ENCODE measurements at places on chromosomes 12 and 14. TPM values are rescaled to one million over a fixed set of nuclear protein-coding genes. Genes with fewer than 3 reads are reported as not detected.
A peak's percentile ranks its signal among the peaks of the same experiment; 100 is the strongest.

Gene FAM90A1
- not detected for total RNA-seq

Gene RPS6KA5
- 0.54 TPM for total RNA-seq

Gene YY1
- 70.0 TPM for total RNA-seq

DNA sequence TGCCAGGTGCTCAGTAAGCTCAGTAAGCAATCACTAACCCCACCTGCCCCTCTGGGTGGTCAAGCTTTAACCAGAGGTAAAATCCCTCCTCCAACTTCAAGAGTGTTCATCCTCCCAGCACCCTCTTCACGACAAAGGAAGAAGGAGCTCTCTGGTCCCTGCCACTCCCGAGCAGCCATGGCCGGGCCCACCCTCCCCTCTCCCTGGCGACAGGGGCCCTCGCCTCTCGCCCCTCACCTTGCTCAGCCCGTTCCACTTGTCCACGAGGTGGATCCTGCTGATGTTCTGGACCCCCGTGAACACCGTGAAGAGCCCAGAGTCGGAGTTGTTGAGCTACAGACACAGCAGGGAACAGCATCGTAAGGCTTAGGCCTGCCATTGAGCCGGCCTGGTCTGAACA is 52.0 kb downstream of the SCARB1 start:
- no peak overlapping the region for H3K4me3 ChIP-seq
- H3K4me1 ChIP-seq, result no peaks in the 10 kb centered on the region
- H3K27ac ChIP-seq, result no peak overlapping the region
- H3K36me3 ChIP-seq, result peaks cover 12% of the 10 kb centered on the region
- no peak for DNase-seq
- no peaks in the 10 kb centered on the region for H3K27me3 ChIP-seq

DNA sequence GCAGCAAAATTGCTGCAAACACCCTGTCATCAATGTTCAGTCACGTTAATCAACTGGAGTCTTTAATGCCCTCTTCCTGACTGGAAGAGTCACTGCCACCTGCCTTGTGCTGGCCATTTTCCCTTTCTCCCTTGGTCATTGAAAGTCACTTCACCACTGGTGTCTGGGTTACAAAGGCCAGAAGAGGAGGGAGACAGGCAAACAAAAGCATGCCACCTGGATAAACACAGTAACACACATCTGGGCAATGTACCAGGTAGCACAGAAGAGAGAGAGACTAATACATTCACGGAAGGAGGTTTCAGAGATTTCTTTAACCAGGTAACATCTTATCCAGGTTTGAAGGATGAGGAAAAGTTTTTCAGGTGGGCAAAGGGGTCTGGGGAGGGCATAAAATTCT is 32.7 kb downstream of the GPHB5 start:
- H3K36me3 ChIP-seq, result peaks cover 13% of the 10 kb centered on the region
- H3K4me1 ChIP-seq, result no peaks in the 10 kb centered on the region
- DNase-seq, result no peak
- H3K27ac ChIP-seq, result no peak overlapping the region

GRCh38 chr12:116141110-116141832 is 136.2 kb downstream of the MED13L start:
- peaks cover 90% of the 10 kb centered on the region for H3K4me1 ChIP-seq
- peaks cover 1% of the 10 kb centered on the region for H3K36me3 ChIP-seq
- no peak for DNase-seq
- peak overlapping the region; percentile 80 for H3K27ac ChIP-seq

Gene IAPP
- not detected for total RNA-seq

DNA sequence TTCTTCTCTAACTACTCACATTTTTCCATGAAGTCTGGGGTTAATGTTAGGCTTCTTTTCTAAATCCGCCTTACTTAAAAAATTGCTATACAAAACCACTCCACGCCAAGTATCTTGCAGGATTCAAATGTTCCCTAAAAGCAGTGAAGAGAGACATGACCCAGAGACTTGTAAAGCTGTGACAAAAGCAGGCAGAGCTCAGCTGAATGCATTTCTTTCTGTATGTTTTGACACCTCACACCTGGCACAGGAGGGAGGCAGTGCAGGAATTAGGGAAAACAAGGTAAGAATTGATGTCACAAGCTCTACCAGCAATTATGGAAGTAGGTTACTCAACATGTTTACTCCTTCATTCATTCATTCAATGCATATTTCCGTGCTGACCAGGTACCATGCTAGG is 295.0 kb downstream of the RPAP3 start:
- H3K27me3 ChIP-seq, result no peaks in the 10 kb centered on the region
- H3K4me3 ChIP-seq, result no peak overlapping the region
- no peak overlapping the region for H3K27ac ChIP-seq
- DNase-seq, result no peak

Gene TAS2R13
- 0.49 TPM for total RNA-seq

DNA sequence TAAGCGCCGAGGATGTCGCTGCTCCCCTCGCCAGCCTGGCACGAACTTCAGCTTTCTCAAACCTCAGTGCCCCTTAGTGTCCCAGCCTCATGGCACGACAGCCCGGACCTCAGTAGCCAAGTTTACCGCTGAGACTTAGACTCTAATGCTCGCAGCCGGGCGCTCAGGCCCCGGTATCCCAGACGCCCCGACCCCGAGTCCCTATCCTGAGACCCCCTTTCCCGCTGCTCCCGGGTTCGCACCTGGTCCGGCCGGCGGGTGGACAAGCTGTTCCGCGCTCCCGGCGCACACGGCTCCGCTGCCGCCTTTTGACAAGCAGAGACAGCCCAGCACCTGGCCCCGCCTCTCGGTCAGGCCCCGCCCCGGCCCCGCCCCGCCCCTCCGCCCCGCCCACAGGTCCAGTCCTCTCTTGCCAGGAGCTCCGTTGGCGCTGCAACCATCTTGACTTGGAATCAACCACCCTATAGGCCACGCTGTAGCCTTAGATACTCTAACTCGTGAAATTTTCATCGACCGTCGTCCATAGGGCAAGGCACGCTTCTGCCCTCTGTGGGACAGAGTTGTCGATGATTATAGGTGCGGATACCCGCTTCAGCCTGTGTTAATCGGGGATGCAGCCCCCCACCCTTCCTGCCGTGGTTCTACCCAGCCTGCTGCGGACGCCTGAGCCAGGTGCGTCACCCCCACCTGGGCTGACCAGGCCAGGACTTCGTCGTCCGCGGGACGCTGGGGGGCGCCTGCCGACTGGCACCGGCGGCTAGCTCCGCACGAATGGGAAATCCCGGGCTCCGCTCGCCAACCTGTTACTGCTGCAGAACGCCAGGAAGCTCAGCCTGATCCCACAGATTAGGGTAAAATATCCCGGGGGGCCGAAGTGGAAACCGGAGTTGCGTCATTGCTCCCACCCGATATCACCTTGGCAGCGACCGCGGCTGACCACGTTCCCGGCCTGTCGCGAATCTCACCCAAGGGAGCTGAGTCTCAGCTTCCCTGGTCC is at the start of gene VDR:
TSS of gene VDR (minus strand) at position 282 of the 997 bp plus-strand sequence. CDS start 25,881 bp downstream, outside the sequence.
- H3K4me3 ChIP-seq, result peak within 1 kb of the TSS; percentile 79
- no peak for DNase-seq

- H3K36me3 ChIP-seq, result no peaks in the 10 kb centered on the region
- H3K4me3 ChIP-seq, result peak overlapping the region; percentile 97
- no peak for DNase-seq
- H3K27me3 ChIP-seq, result no peaks in the 10 kb centered on the region
These were observed 1.7 kb downstream of the RALGAPA1 start for GRCh38 chr14:35807131-35807961.

GRCh38 chr12:69985656-69986055 is 160.6 kb downstream of the MYRFL start:
- no peaks in the 10 kb centered on the region for H3K27me3 ChIP-seq
- DNase-seq, result no peak
- H3K36me3 ChIP-seq, result no peaks in the 10 kb centered on the region
- H3K27ac ChIP-seq, result no peak overlapping the region
- H3K4me1 ChIP-seq, result peaks cover 4% of the 10 kb centered on the region

DNA sequence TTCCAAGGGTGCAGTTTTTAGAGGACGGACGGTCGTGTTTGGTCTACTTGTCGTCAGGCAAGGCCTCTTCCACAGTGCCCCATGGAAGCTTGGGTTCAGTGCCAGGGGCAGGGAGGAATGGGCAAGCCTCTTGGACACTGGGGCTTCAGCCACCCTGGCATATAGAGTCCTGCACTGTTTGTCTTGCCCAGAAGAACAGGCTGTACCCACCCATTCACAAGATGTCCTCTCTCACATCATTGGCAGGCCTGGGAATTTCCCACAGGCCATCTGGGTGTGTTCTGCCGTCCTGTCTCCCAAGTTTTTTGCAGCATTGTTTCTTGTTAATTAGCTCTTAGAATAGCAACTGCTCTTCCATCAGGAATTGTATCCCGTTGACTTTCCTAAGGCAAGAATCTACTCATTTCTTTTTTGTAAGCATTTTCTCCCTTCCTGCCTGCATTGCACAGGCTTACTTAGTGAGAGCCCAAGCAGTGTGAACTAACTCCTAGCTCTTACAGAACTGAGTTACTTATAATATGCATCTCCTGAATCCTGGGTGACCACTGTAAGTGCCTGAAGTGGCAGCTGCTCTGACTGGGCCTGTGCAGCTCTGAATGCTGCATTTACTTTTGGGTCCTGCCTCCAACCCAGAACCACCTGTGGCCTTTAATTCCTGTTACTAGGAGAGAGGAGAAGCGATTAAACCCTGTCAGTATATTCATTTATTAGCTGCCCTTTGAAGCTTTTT is 149.4 kb upstream of the HIF1A start:
- DNase-seq, result no peak
- H3K27ac ChIP-seq, result peak overlapping the region; percentile 10
- peaks cover 75% of the 10 kb centered on the region for H3K4me1 ChIP-seq

- peaks cover 91% of the 10 kb centered on the region for H3K4me1 ChIP-seq
- H3K27ac ChIP-seq, result peak overlapping the region; percentile 98
- H3K4me3 ChIP-seq, result no peak overlapping the region
- no peak for DNase-seq
- no peaks in the 10 kb centered on the region for H3K36me3 ChIP-seq
- no peaks in the 10 kb centered on the region for H3K27me3 ChIP-seq
These were observed 71.2 kb downstream of the IRF2BPL start for GRCh38 chr14:76957224-76957891.

GRCh38 chr12:67534681-67535080 is 113.9 kb upstream of the DYRK2 start:
- DNase-seq, result no peak
- no peaks in the 10 kb centered on the region for H3K36me3 ChIP-seq
- H3K4me1 ChIP-seq, result peaks cover 41% of the 10 kb centered on the region
- H3K27ac ChIP-seq, result peak overlapping the region; percentile 70

Gene CLEC1B
- total RNA-seq, result not detected

- no peak overlapping the region for H3K27ac ChIP-seq
- peaks cover 9% of the 10 kb centered on the region for H3K4me1 ChIP-seq
These were observed 168.1 kb upstream of the PELI2 start for GRCh38 chr14:55950135-55950534.

DNA sequence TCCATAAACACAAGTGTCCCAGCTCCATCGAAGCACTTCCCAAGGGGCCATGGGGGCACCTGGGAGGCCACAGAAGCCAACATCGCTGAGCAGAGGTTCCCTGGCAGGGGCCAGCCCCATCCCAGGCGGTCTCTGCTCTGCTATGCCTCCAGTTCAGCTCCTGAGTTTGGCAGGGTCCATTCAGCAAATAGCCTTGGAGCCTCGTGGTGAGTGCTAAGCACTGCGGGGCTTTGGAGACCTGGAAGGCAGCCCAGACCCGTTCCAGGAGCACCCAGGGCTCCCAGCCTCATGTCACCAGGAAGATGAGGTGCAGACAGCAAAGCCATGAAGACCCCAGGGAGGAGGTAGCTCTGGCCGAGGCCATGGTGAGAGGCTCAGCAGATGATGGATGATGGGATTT is 109.5 kb downstream of the LGMN start:
- H3K4me3 ChIP-seq, result no peak overlapping the region
- peaks cover 2% of the 10 kb centered on the region for H3K36me3 ChIP-seq
- peaks cover 5% of the 10 kb centered on the region for H3K4me1 ChIP-seq
- no peak overlapping the region for H3K27ac ChIP-seq
- DNase-seq, result peak; percentile 61
- no peaks in the 10 kb centered on the region for H3K27me3 ChIP-seq

DNA sequence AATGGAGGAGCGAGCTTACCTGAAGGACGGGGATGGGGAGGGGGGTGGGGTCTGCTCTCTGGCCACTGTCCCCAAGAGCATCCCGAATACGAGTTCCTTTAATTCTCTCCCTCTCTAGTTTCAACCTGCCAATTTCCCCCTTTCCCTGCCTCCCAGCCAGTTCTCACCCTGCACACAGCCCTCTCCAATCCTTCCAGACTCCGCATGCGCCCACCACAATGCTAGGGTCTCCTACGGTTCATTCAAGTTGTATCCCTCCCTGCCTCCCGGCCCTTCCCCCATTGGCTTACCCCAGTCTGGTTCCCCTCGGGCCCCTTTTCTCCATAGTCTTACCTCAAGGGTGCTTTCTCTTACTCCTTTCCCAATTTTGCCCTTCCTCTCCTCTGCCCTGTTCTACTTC is 708 bp upstream of the IGFBP6 start:
- no peak for DNase-seq
- H3K36me3 ChIP-seq, result no peaks in the 10 kb centered on the region
- no peak overlapping the region for H3K27ac ChIP-seq
- H3K4me1 ChIP-seq, result peaks cover 24% of the 10 kb centered on the region
- H3K4me3 ChIP-seq, result peak overlapping the region; percentile 76
- H3K27me3 ChIP-seq, result no peaks in the 10 kb centered on the region

- peaks cover 49% of the 10 kb centered on the region for H3K4me1 ChIP-seq
- no peaks in the 10 kb centered on the region for H3K36me3 ChIP-seq
- no peak for DNase-seq
- no peak overlapping the region for H3K4me3 ChIP-seq
- H3K27me3 ChIP-seq, result no peaks in the 10 kb centered on the region
These were observed 113.2 kb upstream of the FLRT2 start for GRCh38 chr14:85416771-85417170.

DNA sequence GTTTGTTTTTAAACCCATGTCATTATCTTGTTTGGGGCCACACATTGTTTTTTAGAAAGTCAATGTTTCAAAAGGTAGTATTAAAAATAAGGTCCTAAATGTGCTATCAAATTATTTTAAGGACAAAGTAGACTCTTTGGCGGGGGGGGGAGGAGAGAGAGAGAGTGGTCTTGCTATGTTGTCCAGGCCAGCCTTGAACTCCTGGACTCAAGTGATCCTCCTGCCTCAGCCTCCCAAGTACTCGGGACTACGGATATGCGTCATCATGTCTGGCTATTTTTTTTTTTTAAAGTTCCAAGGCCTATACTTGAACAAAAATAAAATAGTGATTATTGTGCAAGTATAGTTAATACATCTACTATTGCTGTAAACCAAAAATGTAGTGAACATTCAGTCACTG is 26.2 kb downstream of the PAWR start:
- H3K4me3 ChIP-seq, result no peak overlapping the region

DNA sequence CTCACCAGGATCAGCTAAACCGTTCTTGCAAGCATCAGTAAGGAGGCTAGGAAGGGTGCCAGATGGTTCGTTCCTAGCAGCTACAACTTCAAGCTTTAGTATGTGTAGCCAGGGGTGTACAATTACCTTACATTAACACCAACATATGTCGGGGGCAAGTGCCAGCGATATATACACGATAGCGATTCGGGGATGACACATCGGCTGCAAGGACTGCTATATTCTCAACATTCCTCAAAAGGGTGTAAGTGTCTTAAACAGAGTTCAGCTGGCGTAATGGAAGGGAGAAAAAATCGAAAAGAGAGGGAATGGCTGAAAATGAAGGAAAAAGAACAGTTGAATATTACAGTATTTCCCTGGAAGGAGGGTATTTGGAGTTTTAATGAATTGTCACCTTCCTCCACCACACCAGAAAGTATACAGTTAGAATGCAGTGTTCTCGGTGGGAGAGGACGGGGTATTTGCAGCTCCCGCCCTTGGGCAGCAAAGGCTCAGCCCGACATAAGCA is 545 bp downstream of the LIMA1 start:
- H3K27ac ChIP-seq, result peak overlapping the region; percentile 70
- peak overlapping the region; percentile 92 for H3K4me3 ChIP-seq
- no peaks in the 10 kb centered on the region for H3K27me3 ChIP-seq
- H3K4me1 ChIP-seq, result peaks cover 17% of the 10 kb centered on the region

GRCh38 chr12:125206711-125207110 is 141.5 kb downstream of the AACS start:
- no peaks in the 10 kb centered on the region for H3K4me1 ChIP-seq
- no peak overlapping the region for H3K27ac ChIP-seq
- peaks cover 43% of the 10 kb centered on the region for H3K27me3 ChIP-seq
- no peak overlapping the region for H3K4me3 ChIP-seq
- no peaks in the 10 kb centered on the region for H3K36me3 ChIP-seq

Gene ASPG
- total RNA-seq, result not detected

All from chondrocyte (in vitro differentiated cells).